ENCODE measurements at places on chromosomes 3 and 15.

DNA sequence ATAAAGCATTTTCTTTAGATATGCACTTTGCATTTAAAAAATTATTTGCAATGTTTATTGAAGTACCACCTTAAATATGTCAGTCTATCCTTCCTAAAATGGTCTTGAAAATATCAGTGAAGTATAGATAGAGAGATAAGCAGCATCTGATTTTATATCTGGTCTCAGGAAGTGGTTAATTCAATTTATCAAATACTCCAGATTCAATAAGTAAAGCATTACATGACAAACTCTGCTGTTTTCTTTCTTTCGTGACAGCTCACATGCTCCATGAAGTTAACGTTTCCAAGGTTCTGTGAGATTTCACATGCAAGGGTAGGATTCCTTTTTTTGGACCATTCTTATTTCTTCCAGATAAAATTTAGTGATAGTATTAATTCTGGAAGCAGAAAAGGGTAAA, 775.4 kb upstream of the ROBO1 start:
- DNase-seq: no peak

- DNase-seq: no peak
These were observed 8.2 kb downstream of the ARPIN start for GRCh38 chr15:89904519-89904918.

- DNase-seq: no peak
These were observed 9.1 kb upstream of the TICRR start for GRCh38 chr15:89566181-89566580.

- no peak for DNase-seq
These were observed 190.3 kb upstream of the TRIM42 start for GRCh38 chr3:140487566-140487965.

DNA sequence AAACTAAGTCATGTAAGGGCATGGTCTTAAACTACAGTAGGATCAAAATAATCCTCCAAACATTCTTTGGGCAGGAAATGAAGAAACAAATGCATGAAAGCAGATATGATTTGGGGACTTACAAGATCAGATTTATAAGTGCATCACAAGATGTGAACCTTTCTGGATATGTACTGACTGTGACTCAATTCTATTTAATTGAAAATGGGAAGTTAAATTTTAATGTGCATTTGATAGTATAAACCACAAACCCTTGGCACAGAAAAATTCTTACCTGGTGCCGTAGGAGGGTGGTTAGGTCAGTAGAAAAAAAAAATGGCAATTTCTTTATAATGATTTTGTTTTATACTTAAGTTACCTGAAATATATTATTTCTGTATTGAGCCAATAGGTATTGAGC, 262.5 kb upstream of the TGFBR2 start:
- no peak for DNase-seq

GRCh38 chr3:45011756-45012508, 14.2 kb upstream of the CLEC3B start:
- DNase-seq: no peak

GRCh38 chr3:175585898-175586297, 726.8 kb downstream of the NAALADL2 start:
- no peak for DNase-seq

DNA sequence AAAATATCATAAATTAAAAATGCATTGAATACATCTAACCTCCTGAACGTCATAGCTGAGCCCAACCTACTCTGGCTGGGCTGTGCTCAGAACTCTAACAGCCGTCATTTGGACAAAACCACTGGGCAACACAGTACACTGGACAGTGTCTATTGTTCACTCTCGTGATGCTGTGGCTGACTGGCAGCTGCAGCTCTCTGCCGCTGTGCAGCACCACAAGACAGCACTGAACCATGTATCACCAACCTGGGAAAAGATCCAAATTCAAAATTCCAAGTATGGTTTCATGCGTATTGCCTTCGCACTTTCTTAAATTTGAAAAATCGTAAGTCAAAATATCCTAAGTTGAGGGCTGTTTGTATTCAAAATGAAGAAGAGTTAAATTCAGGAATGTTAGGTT, 145.1 kb upstream of the CNTN4 start:
- no peak for DNase-seq

DNA sequence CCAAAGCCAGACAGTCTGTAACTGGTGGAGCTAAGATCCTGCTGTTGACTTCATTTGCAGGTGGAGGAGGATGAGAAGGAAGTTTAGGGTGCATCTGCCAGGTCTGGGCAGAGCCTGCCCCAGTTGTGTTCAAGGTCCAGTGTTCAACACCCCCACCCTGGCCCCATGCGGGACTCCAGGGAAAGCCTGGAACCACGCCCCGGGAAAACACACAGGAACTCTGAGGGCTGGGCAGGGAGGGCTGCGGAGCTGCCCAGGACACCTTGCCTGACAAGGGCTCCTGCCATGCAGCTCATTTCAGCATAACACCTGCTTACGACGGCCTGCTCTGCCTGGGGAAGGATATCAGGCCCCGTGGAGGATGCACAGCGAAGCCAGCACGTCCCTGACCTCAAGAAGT, 286.3 kb downstream of the XXYLT1 start:
- DNase-seq: no peak

- no peak for DNase-seq
These were observed 50.2 kb downstream of the CRYBG3 start for GRCh38 chr3:97871801-97872524.

- no peak for DNase-seq
These were observed 62.8 kb downstream of the SEMA5B start for GRCh38 chr3:122964811-122965210.

GRCh38 chr3:66480666-66481065, 20.2 kb downstream of the LRIG1 start:
- DNase-seq: no peak

DNA sequence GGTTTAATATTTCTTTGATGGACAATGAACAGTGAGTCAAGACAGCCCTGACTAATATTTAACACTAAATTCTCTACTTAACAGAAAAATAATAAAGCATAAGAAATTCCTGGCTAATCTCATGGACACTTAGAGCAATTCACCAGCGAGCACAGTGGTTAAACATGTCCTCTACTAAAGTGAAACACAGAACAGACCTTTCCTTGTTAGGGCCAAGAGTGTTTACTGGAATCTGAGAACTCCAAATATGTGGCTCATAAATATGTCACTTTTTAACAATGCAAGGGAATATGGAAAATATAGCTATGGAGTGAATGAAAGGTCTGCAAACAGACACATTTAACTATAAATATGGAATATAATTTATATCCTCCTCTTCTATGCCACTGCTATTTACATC, 18.6 kb upstream of the IGSF10 start:
- DNase-seq: no peak

DNA sequence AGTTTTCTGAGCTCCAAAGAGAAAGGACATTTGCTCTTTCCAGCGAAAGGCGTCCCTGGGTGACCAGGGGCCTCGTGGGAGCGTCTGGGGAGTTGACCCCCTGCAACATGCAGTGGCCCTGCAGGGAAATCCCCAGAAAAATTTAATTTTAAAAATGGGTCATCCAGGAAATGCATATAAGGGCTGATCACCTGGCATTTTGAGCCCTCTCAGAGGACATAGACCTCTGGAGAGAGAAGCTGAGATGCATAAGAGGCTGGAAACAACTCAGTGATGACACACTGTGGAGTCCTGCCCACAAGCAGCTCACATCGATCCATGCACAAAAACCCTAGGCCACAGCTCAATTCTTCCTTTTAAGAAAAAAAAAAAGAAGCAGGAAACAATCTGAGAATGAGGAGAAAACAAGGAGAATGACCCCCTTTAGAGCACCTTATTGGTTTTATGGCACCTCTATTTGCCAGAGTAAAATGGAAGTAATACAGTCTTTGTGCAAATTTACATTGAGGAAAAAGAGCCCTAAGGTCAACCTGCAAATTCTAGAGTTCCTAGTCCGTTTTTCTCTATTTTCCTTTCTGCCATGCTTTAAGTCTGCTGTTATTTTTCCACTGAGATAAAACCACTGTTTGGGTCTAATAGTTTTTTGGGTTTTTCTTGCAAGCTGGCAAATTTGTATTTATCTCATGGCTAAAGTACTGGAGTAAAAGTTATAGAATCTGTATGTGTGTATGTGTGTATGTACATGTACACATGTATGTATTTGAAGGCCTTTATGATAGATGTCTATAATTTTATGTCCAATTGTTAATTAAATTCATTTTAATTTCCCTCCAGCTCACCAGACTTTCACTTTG, 6.9 kb upstream of the BDH1 start:
- DNase-seq: no peak

DNA sequence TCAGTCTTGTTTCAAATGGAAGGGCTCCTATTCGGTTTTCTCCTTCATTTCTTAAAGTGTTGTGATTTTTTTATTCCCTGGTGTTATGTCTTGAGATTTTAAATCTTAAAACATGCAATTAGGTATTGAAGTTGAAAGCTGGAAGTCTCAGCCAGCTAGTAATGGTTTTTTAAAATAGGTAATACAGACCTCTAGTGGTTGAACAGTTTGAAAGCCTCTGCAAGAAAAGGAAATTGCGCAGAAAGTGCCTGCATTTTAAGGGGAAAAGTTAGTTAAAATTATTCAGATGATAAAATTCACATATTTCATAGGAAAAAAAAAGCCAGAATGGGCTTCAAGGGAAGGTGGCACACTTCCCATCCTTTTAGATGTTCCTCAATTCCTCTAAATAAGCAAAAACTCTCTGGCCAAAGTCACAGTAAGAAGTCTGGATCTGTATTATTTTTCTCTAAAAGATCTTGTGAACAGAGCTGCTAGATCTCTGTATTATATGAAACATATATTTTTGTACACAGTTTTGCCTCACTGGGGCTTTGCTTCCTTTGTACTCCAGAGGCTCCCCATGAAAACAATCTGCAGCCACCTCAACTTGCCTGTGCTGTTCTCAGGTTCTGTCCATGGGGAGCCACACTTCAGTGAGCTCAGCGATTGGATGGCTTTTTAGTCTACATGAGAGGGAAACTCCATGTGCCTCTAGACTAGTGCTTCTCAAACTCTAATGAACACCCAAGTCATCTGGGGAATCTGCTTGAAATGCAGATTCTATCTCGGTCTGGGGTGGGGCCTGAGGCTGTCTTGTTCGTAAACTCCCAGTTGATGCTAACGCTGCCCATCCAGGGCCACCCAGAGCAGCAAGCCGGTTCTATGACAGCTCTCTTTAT, 21.5 kb downstream of the AGTR1 start:
- DNase-seq: no peak

DNA sequence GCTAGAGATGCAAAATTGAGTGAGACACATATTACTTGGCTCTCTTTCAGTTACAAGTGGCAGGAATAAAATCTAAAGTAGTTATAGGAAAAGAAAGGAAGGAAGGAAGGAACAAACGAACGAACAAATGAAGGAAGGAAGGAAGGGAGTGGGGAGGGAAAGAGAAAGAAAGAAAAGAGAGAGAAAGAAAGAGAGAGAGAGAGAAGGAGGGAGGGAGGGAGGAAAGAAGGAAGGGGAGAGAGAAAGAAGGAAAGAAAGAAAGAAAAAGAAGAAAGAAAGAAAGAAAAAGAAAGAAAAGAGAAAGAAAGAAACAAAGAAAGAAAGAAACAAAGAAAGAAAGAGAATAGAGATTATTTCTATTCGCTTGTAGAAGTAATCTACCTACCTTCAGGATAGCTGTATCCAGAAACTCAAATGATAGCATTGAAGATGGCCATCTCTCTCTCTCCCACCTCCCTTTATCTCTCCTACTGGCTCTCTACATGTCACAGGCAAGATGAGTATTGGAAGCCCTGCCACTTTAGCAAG, 229.7 kb upstream of the TLE3 start:
- no peak for DNase-seq

DNA sequence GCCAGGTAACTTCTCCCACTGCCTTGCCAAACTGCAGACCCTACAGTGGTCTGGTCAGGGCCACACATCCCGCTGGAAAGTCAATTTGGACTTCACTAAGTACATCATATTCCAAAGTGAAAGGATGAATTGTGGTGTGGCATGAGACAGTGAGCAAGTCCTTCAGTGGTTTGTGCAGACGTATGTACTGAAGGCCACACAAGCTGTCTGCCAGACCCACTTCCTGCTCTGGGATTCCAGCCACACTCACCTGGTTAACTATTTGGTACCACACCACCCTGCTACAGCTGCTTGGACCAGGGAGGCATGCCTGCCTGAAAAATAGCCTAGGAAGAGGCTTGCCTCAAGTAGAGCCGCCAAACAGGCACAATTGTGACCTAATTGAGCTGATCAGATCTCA, 94.1 kb upstream of the STRIT1 start:
- DNase-seq: no peak

DNA sequence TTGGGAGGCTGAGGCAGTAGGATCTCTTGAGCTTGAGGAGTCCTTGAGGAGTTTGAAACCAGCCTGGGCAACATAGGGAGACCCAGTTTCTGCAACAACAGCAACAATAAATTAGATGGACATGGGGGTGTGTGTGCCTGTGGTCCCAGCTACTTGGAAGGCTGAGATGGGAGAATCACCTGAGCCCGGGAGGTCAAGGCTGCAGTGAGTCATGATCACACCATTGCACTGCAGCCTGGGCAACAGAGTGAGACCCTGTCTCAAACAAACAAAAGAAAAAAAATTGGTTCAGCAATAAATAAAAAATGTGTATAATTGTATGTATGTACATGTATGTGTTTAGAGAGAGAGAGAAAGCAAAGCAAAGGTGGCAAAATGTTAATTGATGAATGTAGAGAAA, 83.1 kb downstream of the PDE8A start:
- no peak for DNase-seq

DNA sequence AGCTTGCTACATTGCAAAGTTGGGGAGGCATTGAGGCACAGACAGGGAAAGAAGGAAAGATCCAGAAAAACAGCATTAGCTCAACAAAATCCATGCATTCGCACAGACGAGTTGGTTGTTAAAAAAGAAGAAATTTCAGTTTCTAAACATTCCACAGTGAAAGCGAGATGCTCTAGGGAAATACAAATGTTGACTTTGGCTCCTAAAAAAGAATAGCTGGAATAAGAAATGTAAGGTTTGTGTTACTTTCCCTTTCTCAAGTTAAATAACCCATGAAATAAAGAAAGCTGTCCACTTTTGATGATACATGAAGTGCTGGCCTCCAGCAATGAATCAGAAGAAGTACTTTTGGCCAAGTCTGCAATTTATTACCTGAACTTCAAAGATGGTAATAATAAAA, 465.1 kb downstream of the ERC2 start:
- no peak for DNase-seq

DNA sequence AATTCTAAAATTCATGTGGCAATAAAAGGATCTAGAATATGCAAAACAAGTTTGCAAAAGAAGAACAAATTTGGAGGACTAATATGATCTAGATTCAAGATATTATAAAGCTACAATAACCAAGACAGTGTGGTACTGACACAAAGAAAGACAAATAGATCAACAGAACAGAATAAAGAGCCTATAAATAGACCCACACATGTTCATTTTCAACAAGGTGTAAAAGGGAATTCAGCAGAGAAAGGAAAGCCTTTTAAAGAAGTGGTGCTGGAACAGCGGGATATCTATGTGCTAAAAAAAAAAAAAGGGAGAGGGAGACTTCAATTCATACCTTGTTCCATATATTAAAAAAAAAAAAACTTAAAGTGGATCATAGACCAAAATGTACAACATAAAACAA, 149.0 kb downstream of the WDR76 start:
- DNase-seq: no peak

DNA sequence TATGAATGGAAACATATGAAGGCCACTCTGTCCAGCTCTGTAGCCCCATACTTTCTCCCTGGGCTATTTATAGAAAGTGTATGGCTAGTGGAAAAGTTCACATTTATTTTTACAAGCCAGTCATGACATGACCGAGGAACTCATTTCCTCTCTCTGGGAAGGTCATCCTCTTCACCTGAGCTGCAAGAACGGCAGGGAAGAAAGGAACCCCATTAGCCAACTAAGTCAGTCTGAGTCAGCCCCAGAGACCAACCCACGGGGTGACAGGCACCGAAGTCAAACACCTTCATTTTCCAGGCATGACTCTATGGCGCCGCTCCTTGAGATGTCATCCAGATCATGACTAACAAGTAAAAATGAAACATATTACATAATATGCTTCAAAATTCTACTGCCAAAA, 4.8 kb downstream of the PAQR9 start:
- no peak for DNase-seq

Measured in activated CD4-positive, CD25-positive, alpha-beta regulatory T cell treated with anti-CD3 and anti-CD28 coated beads, Interleukin-2, amount 50 U/mL, for 72 hours (primary cell).